Right ventricle myocardium inferior (tissue), 1 donor: ENCODE measurements at places on chromosomes 4 and X.

- DNase-seq: no peak
Observed at GRCh38 chrX:18468599-18468998, 43.2 kb downstream of the CDKL5 start.

DNA sequence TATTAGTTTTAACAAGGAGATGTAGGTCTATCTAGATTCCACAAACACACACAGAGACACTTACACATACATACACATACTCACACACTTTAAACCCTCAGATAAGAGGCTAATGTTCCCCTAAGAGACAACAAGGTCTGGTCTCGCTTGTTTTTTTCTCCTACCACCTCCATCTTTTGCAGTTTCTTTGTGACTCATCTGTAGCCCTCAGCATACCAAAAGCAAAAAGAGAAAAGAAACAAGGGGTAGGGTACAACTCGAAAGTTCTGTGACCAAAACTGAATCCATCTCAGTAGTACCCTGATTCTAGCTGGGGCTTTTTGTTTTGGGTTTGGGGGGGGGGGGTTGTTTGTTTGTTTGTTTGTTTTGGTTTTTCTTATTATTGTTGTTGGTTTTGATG is 12.2 kb upstream of the EXOSC9 start:
- no peak for DNase-seq

DNA sequence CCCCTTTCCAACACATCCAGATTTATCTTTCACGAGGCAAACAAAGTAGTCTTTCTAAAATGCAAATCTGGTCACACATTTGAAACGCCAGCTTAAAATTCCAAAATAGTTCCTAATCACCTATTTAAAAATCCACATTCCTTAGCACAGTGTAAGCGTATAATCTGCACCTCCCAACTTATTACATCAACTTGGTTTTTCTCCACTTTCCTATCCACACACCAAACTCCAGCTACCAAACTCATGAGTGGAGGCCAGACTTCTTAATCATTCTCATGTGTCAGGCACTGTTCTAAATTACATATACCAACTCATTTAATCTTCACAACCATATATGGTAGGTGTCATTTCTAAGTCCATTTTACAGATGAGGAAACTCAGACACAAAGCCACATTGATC is 33.8 kb downstream of the ENOX2 start:
- DNase-seq: no peak

DNA sequence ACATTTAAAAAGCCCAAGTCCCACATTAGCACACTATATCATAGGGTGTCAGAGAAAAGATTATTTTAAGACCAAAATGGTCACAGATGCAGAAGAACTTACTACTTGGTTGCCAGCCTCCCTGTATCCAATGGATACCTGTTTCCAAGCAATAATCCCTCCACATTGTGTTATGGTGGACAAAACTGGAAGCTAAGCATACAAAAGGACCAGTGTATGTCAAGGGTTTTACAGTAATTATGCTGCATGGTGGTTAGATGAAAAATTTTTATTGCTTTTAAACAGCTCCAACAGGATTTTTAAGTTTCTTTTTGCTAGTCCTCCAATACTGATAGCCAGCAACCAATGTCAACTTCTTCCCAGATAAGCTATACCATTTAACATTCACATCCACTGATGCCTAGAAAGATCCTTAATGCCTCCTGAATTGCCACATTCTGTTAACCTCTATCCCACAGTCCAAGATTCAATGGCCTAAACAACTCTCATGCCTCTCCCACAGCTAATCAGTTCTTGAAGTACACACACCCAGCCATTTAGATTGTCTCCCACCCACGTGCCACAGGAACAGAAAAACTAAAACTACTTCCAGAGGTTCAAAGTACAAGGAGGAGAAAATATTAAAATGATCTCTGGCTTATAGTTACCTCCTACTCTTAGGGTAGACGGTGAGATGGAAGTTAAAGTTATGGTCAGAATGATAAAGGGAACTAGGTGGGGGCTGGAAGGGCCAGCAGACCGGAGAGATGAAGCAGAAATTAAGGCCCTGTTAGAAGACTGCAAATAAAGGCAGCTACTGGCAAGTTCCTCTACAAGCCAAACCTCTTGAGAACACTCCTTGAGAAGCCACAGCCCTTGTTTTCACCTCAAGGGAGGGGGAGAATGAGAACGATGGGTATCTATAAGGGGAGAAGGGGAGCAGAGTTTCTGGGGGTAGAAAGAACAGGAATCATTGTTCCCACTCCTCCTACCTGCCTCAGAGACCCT is 5.5 kb downstream of the MED14 start:
- no peak for DNase-seq

DNA sequence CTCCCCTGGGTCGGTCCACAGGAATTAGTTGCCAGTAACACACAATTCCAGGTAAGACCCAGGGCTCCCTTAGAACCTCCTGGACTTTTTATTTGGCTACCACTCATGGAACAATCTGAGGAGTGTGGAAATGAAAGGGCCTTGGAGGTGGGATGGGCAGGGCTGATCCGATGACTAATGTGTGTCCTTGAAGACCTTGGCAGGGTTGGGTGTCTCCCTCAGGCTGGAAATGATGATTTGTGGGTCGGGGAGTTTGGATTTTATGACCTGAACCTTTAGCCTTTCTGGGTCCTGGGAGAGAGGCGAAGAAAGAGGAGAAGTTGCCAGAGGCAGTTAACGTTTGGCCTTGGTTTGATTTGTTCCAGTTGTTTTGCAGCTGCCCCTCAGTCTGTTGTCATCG is 425.0 kb downstream of the MID1IP1 start:
- no peak for DNase-seq

DNA sequence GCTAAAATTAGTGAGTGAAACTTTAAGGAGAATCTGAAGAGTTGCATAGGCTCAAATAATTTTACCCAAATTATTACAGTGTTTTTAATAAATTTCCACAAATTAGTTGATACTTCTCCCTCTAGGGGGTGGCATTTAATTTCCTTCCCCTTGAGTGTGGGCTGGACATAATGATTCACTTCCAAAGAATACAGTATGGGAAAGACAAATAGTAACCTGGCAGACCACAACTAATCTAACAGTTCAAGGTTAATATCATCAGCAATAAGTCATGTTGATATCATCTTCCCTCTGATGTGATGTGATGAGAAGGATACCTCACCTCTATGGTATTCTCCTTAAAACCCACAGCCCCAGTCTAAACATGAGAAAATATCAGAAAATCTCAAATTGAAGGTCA is 15.5 kb downstream of the PFKFB1 start:
- DNase-seq: no peak

GRCh38 chr4:66123831-66124413 is 453.6 kb upstream of the EPHA5 start:
- DNase-seq: no peak

DNA sequence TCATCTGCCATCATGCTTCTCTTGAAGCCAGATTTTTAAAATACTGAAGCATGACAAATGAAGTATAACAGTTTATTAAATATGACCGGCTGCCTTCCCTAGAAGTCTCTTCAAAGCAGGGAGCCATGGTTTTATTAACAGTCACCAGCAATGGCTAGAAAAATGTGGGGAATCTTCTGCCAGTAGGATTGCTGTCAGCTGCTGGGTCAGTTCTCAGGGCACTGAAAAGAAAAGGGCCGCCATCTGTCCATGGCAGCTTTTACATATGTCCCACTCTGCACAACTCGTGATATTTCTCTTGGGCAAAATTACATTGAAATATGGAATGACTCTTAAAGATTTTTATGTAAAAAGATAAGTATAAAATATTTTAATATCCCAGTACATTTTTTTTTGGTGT is 2.8 kb downstream of the CCNG2 start:
- no peak for DNase-seq

DNA sequence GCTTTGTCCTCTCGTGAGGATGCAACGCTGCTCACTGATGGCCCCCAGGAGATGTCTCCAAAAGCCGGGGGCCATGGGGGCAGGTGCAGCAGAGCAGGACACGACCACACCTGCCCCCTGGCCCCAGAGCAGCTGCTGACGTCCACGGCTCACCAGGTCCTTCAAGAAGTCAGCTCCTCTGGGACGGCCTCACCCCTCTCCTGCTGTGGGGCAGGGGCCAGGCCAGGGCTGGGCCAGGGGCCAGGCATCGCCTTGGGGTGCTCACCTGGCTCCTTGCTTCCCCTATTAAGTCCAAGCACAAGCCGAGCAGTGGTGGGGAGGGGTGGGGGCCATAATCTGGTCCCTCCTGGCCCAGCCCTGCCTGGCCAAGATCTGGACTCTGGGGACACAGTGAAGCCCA is 28.6 kb upstream of the MXD4 start:
- peak; percentile 56 for DNase-seq

DNA sequence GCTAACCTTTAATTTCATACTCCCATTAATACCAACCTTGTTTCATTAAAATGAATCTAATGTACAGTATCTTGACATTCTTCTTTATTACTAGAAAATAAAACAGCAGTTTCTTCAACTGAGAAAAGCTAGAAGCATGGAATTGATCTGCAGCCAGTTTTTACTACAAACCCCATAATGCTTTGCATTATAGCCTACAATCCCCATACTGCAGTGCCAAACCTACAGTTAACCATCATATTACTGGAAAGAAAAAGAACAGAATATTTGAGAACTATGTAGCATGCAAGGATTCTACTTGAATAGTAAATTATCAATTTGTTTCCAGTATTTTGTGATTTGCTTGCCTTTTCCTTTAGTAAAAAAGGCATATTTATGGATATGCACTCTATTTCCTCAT is 3.2 kb upstream of the IL1RAPL1 start:
- DNase-seq: no peak

GRCh38 chr4:112105201-112105969 is 39.9 kb upstream of the FAM241A start:
- no peak for DNase-seq

DNA sequence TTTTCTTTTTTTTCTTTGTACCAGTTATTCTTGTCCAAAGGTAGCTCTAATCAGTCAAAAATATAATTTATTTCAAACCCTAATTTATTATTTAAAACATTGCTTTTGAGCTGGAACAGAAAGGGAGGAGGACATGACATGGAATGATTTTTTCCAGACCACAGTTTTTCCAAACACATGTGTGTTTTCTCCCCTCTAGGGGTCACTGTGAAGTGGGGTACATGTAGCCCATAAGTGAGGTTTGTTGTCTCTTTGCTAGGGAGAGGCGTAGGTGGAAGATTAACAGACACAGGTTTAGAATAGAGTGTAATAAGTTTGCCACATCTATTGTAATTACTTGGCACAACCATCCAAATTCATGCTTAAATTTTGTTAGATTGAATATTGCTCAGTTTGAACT is 83.0 kb downstream of the TNIP2 start:
- no peak for DNase-seq

DNA sequence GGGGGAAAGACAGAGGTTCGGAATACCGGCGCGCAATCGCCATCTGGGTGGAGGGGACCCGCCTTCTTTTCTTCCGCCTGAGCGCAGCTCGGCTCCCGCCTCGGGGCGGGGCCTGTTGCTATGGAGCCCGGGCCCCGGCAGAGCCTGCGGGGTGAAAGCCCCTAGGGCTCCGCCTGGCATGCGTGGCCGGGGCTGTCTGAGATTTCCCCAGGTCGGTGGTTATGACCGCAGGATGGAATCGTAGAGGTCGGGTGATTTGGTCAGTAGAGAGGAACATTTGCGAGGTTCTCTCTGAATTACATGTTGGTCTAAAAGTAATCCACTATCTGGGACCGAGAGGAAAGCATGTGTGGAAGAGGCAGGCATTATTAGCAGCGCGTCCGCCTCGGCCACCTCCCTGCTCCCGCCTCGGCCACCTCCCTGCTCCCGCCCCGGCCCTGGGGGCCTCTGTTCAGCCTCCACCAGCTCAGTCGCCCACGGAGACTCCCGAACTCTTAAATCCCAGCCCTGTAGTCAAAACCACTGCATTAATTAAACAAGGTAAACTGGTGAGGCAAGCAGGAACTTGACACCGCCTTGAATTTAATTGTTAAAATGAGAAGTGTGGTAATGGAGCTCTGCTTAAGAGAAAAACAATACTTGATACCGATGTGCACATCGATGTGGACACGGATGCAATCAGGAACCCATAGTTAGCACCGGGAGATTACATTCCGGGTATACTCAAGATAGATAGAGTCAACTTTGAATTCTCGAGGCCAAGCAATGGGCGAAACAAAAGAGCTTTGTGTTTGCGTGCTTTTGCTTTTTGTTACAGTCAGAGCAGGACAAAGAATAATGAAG is 45.2 kb downstream of the TRIM2 start:
- DNase-seq: peak; percentile 85

- no peak for DNase-seq
Observed at GRCh38 chr4:27040356-27040755, 179.7 kb downstream of the STIM2 start.

DNA sequence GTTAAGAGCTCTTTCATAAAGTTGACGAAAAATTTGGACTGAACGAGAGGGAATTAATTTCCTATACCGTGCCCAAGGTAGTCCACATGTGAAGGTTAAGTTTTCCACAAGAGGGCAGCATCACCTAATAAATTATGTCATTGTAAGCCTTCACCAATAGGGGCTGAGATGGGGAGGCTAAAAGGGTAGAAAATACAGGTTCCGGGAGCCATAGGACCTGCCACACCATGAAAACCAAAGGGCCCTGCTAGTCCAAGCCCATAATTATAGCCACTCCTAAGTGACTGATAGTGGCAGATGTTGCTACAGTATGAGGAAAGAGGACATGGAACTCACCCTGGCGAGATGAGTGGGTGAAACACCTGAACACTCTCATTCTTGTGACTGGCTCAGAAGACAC is 122.2 kb downstream of the SHROOM4 start:
- no peak for DNase-seq

GRCh38 chr4:17889692-17890091 is 78.9 kb downstream of the NCAPG start:
- no peak for DNase-seq

DNA sequence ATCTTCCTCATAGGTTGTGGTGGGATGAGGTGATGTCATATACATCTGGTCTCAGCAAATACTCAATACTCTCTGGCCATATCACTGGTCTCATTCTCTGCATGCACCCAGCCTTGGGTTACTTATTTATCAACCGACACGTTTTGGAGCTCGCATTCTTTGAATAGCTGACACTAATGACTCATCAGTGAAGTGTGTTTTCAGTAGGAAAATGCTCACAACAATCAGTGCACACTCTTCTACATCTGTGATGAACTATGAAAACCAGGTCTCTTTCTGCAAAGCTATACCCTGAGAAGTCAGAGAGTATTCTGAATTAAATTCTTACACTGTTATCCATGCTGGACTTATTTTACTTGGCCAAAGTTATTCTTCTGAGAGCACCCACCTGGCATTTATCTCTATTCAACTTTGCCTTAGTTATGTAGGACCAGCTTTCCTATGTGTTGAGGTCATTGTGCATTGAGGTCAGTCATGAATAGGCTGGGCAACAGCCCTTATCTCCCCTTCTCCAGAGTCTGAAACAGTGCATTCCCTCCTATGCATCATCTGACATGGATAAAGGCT is 58.7 kb upstream of the DHX15 start:
- no peak for DNase-seq
